ENCODE measurements at places on chromosomes 7 and 10. TPM values are rescaled to one million over a fixed set of nuclear protein-coding genes. Genes with fewer than 3 reads are reported as not detected.

GRCh38 chr10:78628976-78629375, 439.8 kb upstream of the ZMIZ1 start:
- DNase-seq: no peak

- DNase-seq: no peak
Measured at GRCh38 chr7:137001478-137001877, 133.0 kb downstream of the CHRM2 start.

UNC5B gene
- total RNA-seq: not detected

DNA sequence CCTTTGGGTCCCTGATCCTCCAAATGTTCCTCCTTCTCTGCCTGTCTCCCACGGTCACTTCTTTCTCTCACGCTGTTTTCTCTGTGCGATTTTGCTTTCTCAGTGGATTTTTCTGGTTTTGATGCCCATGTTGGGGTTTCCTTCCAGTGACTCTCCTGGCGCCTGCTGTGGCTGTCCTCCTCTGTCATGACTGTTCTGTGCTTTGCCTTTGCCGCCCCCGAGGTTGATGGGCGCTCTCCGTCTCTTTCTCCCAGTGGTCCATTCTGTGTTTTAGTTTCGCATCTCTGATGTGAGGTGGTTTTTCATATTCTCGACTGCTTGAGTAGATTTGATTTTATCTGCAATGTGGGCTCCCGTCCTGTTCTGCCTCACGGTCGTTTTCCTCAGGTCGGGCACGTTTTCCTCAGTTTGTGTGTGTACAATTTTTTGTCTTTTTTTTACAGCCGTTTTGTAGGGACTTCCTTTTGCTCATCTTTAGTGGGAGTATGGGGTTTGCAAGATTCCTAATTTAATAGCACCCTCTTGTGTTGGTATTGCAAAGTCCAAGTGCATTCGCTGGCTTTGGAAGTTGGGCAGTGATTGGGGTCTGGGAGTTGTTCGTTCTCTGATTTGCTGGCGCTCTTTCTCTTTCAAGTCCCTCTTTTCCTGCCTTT, 100.0 kb downstream of the INPP5A start:
- DNase-seq: peak; percentile 56

- no peak for DNase-seq
Measured at GRCh38 chr7:27096768-27097514, 1.1 kb upstream of the HOXA1 start.

GRCh38 chr7:35695473-35695850, 527 bp upstream of the HERPUD2 start:
- no peak for DNase-seq

- DNase-seq: no peak
Measured at GRCh38 chr10:91239789-91240188, 19.3 kb downstream of the PCGF5 start.

- DNase-seq: no peak
Measured at GRCh38 chr7:38127216-38128207, 50.5 kb upstream of the STARD3NL start.

GRCh38 chr7:14521183-14521582, 381.4 kb downstream of the DGKB start:
- no peak for DNase-seq
